Panc1 (cell line): ENCODE measurements at places on chromosomes 11 and 22. TPM values are rescaled to one million over a fixed set of nuclear protein-coding genes. Genes with fewer than 3 reads are reported as not detected.
A peak's percentile ranks its signal among the peaks of the same experiment; 100 is the strongest.

SYT12 gene
- 0.62 TPM for total RNA-seq

PACSIN2 gene
- total RNA-seq: 60.2 TPM

MPZL2 gene
- 1.8 TPM for total RNA-seq

ART1 gene
- not detected for total RNA-seq

PARVB gene
- total RNA-seq: 28.1 TPM

OSBP2 gene
- total RNA-seq: 4.7 TPM

MMP11 gene
- total RNA-seq: 3.0 TPM

KDM4D gene
- 0.87 TPM for total RNA-seq

TENM4 gene
- 0.39 TPM for total RNA-seq

SPON1 gene
- 0.10 TPM for total RNA-seq

CCDC116 gene
- total RNA-seq: not detected

DNA sequence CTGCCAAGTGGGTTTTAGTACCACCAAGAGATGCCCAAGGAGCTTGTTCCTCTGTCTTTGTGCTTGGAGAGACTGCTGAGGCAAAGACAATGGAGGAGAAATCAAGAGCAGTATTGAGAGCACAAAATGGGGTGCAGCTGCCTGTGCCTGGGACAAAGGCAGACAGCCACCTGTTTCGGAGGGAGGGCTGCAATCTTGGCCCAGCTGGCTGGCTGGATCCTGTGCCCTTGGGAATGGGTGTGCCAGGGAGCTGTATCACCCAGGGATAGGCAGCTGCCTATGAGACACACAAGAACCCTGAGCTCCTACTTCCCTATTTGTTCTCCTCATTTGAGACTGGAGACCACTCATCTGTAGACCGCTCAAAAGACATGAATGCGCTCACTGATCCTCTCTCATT is 23.3 kb upstream of the CHRM4 start:
- H3K27me3 ChIP-seq: no peaks in the 10 kb centered on the region
- no peaks in the 10 kb centered on the region for H3K4me1 ChIP-seq
- DNase-seq: no peak
- peaks cover 6% of the 10 kb centered on the region for H3K36me3 ChIP-seq
- no peak overlapping the region for H3K27ac ChIP-seq

- no peak overlapping the region for H3K27ac ChIP-seq
- H3K4me3 ChIP-seq: no peak overlapping the region
- no peaks in the 10 kb centered on the region for H3K4me1 ChIP-seq
- no peak for DNase-seq
- no peaks in the 10 kb centered on the region for H3K27me3 ChIP-seq
Measured at GRCh38 chr11:119481667-119482400, 58.9 kb upstream of the THY1 start.

GRCh38 chr11:122224867-122225266 is 108.9 kb upstream of the BLID start:
- no peaks in the 10 kb centered on the region; the same call in 1 of the 2 replicates for H3K27me3 ChIP-seq
- no peak overlapping the region for H3K27ac ChIP-seq
- no peak for DNase-seq
- H3K4me3 ChIP-seq: no peak overlapping the region
- H3K4me1 ChIP-seq: no peaks in the 10 kb centered on the region

GRCh38 chr11:107744736-107745135 is 32.9 kb upstream of the SLN start:
- no peak overlapping the region for H3K27ac ChIP-seq
- H3K27me3 ChIP-seq: no peaks in the 10 kb centered on the region
- H3K4me3 ChIP-seq: no peak overlapping the region
- no peaks in the 10 kb centered on the region for H3K36me3 ChIP-seq
- DNase-seq: no peak

DNA sequence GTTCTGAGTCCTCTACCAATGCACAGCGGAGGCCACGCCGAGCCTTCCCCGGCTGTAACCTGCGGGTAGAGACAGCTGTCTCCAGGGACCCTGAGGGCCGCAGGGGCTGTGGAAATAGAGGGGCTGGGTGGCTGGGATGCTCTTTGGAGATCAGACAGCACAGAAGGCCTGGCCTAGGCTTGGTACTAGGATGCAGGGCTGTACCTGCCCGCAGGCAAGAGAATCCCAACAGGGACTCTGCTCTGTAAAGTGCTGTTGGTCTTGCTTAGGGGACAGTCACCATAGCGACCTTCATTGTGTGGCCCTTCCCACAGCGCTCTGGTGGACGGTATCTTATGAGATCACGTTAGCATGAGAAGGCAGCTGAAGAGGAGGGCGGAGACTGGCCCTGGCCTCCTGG is 11.3 kb upstream of the KCNJ5 start:
- DNase-seq: no peak
- H3K27ac ChIP-seq: no peak overlapping the region
- no peaks in the 10 kb centered on the region for H3K36me3 ChIP-seq

- no peak overlapping the region for H3K27ac ChIP-seq
- H3K4me3 ChIP-seq: no peak overlapping the region
- no peaks in the 10 kb centered on the region; the same call in 1 of the 2 replicates for H3K27me3 ChIP-seq
Measured at GRCh38 chr11:15146271-15147003, 31.7 kb downstream of the INSC start.

GRCh38 chr22:35065183-35065582 is 775 bp upstream of the ISX start:
- H3K4me1 ChIP-seq: no peaks in the 10 kb centered on the region
- H3K4me3 ChIP-seq: no peak overlapping the region
- no peak overlapping the region for H3K27ac ChIP-seq
- H3K27me3 ChIP-seq: no peaks in the 10 kb centered on the region
- no peaks in the 10 kb centered on the region for H3K36me3 ChIP-seq

DNA sequence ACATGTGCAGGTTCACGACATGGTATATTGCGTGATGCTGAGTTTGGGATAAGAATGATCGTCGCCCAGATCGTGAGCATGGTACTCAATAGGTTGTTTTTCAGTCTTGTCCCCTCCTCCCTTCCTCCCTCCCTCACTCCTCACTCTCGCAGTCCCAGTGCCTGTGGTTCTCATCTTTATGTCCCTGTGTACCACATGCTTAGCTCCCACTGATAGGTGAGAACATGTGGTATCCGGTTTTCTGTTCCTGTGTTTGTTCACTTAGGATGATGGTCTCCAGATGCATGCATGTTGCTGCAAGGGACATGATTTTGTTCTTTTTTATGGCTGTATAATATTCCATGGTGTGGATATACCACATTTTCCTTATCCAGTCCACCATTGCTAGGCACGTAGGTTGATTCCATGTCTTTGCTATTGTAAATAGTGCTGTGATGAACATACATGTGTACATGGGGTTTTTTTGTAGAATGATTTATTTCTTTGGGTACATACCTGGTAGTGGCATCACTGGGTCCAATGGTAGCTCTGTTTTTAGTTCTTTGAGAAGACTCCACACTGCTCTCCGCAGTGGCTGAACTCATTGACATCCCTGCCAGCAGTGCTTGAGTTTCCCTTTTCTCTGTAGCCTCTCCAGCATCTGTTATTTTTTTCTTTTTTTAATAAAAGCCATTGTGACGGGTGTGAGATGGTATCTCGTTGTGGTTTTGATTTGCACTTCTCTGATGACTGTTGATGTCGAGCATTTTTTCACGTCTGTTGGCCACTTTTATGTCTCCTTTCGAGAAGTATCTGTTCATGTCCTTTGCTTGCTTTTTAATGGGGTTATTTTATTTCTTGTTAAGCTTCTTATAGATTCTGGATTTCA is 16.4 kb downstream of the ZBED4 start:
- H3K4me1 ChIP-seq: no peaks in the 10 kb centered on the region
- no peak overlapping the region for H3K4me3 ChIP-seq
- DNase-seq: no peak

DNA sequence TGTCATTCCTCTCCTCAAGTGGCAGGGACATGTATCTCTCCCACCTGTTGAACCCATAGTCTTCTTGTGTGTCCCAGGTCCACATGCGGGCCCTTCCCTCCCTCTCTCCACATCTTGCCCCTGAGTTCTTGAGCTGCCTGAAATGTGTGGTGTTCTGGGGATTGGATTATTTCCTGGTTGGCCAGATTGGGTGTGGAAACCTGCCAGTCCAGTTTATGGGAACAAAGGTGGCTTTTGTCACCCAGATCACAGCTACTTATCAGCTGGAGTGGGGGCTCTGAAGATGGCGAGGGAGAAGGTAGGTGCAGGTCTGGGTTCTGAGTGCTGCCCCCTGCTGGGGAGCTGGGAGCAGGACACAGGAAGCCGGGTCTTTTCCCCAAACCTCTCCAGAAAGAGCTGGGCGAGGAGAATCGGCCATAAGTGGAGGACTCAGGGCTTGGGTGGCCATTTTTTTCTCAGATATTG is 14.2 kb downstream of the DTX4 start:
- H3K27me3 ChIP-seq: 0 out of 2 replicates have a peak, but pooled peaks cover 2% of the 10 kb centered on the region
- H3K36me3 ChIP-seq: no peaks in the 10 kb centered on the region
- no peaks in the 10 kb centered on the region for H3K4me1 ChIP-seq

DNA sequence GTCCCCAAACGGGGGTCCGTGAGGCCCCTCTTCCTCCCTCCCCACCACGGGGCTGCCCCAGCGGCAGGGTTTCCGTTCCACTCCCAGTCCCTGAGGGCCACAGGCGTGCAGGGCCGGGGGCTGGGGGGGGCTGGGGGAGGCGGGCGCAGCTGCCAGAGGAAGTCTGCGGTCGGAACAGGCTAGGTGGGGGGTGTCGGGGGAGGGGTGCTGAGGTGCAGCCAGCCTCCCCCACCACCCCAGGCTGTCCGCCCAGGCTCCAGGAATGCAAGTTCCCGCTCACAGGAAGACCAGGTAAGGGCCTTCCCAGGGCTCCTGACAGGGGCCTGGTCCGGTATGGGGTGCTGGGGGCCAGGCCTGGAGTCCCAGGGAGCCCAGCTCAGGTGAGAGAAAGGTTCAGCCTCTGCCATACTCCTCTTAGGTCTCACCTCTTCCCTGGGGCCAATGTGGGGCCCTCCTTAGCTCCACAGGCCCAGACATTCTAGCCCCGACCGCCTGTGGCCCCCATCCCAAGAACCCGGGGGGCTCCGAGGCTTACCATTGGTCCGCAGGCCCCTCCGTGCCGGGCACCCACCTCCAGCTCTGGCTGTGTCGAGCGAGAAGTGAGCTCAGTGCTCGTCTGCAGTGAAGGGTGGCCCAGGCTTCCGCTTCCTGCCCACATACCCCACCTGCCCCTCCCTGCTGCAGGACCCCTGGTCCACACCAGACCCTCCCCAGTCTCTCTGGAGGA is at the start of gene PTPRCAP:
Gene PTPRCAP, minus strand, starts transcription at position 601 of the 727 bp plus-strand sequence. Its CDS starts 63 bp downstream, at position 538.
- H3K27me3 ChIP-seq: no peaks in the 10 kb centered on the region
- peak within 1 kb of the TSS; percentile 40 for H3K27ac ChIP-seq
- peaks cover 2% of the 10 kb centered on the region; the same call in 1 of the 2 replicates for H3K36me3 ChIP-seq
- no peak within 1 kb of the TSS for H3K4me3 ChIP-seq
- peaks cover 75% of the 10 kb centered on the region for H3K4me1 ChIP-seq

GRCh38 chr22:27473533-27473932 is 328.0 kb downstream of the MN1 start:
- DNase-seq: no peak
- H3K27me3 ChIP-seq: no peaks in the 10 kb centered on the region
- no peak overlapping the region for H3K4me3 ChIP-seq
- no peak overlapping the region for H3K27ac ChIP-seq

DNA sequence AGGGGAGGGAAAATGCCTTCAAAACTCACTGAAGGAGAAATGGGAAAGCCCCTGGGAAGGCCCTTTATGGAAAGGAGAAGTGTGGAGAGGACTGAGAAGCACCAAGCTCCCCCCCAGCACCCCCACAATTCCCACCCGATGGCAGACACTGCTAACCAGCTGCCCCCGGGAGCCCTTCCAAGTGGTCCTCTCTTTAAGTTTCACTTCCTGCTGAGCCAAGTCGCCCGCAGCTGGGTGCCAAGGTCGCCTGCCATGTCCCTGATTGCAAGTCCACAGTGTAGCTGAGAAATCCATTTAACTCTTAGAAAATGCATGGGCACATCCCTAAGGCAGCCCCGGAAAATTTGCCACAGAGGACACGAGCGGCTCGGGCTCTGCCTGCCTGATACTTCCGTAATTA is 68.2 kb downstream of the GALNT18 start:
- H3K27ac ChIP-seq: no peak overlapping the region
- DNase-seq: no peak
- no peaks in the 10 kb centered on the region for H3K27me3 ChIP-seq

- no peak for DNase-seq
- H3K27me3 ChIP-seq: peaks cover 23% of the 10 kb centered on the region
- no peaks in the 10 kb centered on the region for H3K4me1 ChIP-seq
- no peak overlapping the region for H3K27ac ChIP-seq
- H3K4me3 ChIP-seq: no peak overlapping the region
Measured at GRCh38 chr11:95736809-95737208, 52.8 kb downstream of the FAM76B start.

DNA sequence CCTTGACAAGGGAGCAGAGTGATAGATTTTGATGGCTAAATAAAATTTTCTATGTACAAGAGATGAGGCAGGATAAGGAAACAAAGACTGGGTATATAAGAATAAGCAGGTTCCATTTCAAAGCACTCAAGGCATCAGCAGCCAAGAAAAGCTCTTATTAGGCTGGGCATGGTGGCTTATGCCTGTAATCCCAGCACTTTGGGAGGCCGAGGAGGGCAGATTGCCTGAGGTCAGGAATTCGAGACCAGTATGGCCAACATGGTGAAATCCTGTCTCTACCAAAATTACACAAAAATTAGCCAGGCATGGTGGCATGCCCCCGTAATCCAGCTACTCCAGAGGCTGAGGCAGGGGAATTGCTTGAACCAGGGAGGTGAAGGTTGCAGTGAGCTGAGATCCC is 563.4 kb upstream of the CCDC179 start:
- no peak overlapping the region for H3K4me3 ChIP-seq
- no peak overlapping the region for H3K27ac ChIP-seq
- DNase-seq: no peak
- no peaks in the 10 kb centered on the region for H3K27me3 ChIP-seq

DNA sequence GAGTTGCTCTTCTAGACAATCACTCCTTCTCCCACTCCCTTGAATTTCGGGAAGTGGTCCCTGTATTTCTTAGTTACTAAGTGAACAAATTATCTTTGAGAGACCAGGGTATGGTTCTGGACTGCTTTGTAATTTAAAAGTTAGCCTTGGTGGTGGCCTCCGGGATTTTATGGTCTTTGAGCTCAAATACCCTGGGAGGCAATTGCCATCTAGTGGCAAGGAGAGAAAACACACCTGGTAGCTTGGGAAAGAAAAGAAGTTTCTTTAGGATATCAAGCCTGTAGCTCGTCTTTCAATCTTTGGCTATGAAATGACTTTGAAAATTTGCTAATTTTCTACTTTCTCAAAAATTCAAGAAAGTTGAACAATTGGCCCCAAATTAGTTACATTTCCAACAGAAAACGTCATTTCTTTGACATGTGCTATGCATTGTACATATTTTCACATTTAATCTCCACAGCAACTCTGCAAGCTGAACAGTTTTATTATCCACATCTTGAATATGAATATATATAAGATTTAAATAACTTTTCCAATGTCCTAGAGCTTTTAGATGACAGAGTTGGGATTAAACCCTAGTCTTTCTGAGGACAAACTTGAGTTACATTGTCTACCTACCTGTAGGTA is 39.1 kb downstream of the MMP27 start:
- H3K27me3 ChIP-seq: no peaks in the 10 kb centered on the region
- peak; percentile 41 for DNase-seq
- peak overlapping the region; percentile 44; the same call in 1 of the 2 replicates for H3K27ac ChIP-seq
- H3K4me1 ChIP-seq: peaks cover 10% of the 10 kb centered on the region
- no peaks in the 10 kb centered on the region for H3K36me3 ChIP-seq
